ENCODE measurements at places on chromosomes 3 and 15.

- no peak for DNase-seq
Measured at GRCh38 chr3:10505050-10505790, at the start of gene ATP2B2. TSS of gene ATP2B2 (minus strand) at chr3:10505586. CDS start at chr3:10449543, 56,043 bp downstream.

DNA sequence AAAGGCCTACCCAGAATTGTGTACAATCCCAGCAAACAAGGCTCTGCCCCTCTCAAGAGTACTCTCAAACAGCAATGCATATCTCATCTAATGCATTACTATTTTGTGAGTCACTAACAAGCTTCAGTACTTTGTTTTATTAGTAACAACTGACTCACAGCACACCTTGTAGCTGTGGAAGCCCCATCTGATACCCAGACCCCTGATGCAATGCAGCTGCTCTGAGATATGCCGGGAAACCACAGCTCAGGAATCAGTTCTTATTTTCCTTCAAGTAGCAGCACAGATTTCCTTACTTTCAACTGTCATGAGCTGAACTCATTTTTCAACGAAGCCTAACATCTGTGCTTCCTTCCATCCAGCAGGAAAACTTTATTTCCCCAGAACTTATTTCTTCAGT, 37.8 kb downstream of the CCNL1 start:
- DNase-seq: no peak

DNA sequence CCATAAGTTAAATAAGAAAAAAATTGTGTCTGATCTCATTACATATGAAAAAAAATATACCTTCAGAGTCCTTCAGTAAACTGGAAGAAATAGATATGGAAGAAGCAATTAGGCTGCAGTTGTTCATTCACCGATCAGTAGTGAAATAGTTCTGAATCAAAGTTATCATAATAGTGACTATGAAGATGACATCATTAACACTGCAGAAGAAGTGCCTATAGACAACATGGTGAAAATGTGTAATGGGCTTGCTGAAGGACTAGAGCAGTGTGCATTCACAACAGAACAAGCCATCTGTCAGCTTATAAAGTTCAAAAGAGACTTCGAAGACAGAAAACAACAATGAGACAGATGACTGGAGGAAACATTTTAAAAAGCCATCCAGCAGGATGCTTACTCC, 144.5 kb downstream of the NAALADL2 start:
- no peak for DNase-seq

DNA sequence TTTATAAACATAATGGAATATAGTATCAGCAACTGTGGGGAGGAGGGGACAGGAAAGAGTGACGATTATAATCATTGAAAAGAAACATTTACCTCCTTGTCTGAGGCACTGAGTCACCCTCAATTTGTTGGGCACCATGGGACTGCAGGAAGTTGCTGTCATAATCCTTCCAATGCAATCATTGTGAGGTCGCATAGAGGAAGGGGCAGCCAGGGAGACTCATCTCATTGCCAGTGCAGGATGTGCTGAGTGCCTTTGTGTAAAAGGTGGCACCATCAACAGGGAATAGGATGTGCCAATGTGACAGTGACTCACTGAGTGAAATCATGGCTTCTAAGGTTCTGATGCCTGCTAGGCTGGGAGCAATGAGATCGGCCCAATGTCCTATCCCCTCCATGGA, 300.4 kb upstream of the ADAMTS9 start:
- no peak for DNase-seq

DNA sequence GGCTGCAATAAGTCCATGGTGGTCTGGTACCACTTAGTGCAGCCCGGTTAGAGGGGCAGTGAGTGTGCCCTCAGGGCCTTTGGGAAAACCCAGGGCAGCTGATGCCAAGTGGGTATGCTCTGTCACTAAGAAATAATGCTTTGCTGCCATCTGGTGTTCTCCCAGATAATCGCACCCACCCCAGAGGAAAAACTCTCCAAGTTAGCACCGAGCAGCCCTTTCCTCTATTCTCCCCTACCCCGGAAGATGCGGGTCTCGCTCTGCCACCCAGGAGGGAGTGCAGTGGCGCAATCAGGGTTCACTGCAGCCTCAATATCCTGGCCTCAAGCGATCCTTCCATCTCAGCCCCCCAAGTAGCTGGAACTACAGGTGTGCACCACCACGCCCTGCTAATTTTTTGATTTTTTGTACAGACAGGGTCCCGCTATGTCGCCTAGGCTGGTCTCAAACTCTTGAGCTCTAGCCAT, 21.3 kb upstream of the DAPK2 start:
- peak; percentile 52 for DNase-seq

DNA sequence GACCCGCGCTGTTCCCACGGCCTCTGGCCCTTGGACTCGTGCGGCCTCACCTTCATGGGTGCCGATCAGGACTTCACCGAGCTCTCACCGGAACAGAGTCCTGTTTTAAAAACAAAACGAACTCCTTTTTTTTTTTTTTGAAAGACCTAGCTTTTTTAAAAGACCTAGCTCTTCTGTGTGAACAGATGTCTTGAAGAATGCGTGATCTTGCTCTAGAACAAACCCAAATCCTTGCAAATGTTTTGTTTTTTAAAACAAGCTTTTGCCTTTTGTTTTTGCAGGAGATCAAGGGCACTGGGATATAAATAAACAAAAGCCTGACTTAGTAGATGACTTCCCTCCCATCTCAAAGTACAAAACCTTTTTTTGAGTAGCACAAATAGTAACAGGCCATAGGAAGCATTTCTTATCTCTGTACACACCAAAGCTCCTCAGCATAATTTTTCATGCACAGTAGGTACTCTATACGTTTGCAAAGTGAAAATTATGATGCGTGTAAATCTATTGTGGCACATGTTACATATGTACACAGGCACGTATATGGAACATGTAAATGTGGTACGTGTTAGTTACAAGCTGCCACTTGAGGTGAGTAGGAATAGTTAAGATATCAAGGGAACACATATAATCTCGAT, 1.1 kb upstream of the MSL2 start:
- no peak for DNase-seq

DNA sequence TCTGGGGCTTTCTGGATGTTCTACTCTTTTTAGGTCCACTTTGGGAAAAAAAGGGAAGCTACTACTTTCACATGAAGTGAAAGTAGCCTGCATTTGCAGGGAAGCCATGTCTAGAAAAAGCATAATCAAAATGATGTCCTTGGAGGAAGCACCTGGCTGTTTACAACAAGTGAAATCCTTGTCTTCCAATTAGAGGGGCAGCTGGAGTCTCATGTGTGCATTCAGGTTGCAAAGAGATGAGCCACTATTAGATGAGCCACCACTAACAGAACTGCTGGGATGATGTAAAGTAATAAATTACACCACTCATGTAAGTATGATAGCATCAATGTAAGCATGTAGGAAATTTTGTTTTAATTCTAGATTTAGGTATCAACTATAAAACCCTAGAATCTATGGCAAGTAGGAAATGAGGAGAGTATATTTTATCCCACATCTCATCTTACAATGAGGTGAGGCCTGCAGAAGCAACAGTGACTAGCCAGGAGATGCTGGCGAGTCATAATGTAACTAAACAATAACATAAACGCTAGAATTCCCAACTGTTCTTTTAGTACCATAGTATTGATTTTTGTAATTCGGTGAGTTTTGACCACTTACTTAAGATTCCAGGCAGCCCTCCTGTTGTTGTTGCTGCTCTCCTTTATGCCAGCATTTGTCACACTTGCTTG, 75.9 kb downstream of the TMEM108 start:
- no peak for DNase-seq

DNA sequence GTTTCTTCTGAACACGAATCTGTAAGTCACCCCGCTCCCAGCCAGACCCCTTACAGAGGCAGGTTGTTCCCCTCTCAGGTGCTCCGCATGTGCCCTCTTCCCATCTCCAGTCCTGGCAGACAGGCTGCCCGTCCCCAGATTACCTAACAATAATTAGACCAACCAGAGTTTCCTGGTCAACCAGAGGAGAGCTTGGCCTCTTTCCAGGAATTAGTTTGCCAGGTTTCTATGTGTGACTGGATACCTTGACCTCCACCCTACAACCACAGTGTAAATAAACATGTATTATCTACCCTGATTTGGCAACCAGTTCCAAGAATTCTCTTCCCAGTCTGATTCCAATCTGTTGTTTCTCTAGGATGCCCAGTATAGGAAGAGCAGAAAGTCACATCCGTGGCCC, 178.0 kb upstream of the UMPS start:
- DNase-seq: no peak

- DNase-seq: no peak
Measured at GRCh38 chr3:59816312-59816711, 766.5 kb upstream of the CFAP20DC start.

DNA sequence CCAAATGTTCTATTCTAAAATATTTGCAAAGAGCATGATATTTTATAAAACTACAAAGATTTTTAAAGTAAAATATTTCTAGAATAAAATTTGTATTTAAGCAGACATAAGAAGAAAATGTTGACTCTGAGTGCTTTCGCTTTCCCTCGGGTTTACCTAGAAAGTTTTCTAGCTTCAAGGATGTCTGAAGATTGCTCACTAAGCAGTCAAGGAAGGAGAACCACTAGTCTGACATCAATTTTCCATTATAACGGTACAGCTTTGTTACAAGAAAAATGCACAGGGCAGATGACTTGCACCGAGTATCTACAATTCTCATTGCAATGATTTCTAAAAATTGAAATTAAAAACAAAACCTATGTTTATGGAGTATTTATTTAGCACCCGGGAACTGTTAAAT, 14.2 kb downstream of the GPR15 start:
- DNase-seq: no peak

DNA sequence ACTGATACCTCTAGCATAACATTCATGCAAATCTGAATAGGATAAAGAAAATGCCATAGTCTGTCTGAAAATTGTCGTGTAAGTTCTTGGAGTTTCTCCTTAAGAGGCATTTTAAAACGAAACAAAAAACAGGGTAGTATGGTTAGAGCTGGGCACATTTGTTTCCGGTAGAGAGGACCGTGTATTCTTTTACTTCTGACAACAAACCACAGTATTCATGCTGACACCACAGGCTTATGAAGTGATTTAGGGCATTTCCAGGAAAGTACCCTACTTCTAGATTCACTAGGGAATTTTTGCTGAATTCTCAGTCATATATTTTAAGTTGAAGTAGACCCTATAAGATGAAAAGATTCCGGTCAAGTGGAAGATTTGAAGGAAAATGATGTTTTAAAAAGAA, 541.3 kb downstream of the UNC13C start:
- DNase-seq: no peak

DNA sequence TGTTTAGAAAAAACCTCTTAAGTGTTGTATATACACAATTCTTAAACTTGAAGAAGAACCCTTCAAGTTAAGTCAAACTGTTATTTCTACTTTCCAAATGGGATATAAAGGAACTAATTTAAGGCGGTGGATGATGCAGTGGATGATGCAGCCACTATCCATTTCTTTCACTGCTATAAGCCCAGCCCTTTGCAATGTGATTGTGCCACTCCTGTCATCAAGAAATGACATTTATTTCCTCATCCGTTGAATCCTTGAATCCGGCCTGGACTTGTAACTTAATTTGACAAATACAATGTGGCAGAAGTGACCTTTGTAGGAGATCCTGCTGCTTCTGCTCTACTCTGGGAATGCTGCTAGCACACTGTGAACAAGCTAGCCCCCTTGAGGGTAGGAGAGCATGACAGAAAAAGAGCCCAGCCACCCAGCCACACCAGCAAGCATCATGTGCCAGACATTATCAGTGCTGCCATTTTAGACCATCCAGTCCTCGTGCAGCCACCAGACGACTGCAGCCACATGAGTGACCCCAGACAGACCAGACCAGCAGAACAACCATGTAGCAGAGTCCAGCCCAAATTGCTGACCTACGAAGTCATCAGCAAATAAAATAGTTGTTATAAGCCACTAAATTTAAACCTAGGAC, 47.4 kb downstream of the UACA start:
- no peak for DNase-seq

DNA sequence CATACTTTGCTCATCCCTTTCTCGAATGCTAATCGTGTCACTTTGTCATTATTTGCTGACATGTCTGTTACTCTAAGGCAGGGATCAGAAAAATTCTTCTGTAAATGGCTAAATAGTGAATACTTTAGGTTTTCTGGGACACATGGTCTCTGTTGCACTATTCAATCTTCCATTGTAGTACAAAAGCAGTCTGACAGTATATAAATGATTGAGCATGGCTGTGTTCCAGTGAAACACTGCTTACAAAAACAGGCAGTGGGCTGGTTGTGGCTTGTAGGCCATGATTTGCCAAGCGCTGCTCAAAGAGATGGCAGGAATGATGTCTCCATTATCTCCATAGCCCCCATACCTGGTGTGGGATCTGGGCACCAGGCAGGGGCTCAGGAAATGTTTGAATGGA, 45.6 kb downstream of the TMEM266 start:
- no peak for DNase-seq

- no peak for DNase-seq
Measured at GRCh38 chr3:51836606-51837005, 24.8 kb upstream of the IQCF2 start.

- DNase-seq: no peak
Measured at GRCh38 chr3:59308684-59309083, 258.9 kb upstream of the CFAP20DC start.

GRCh38 chr15:99074446-99074845, 30.4 kb upstream of the SYNM start:
- DNase-seq: no peak

- no peak for DNase-seq
Measured at GRCh38 chr15:85532689-85533088, 152.3 kb downstream of the AKAP13 start.

DNA sequence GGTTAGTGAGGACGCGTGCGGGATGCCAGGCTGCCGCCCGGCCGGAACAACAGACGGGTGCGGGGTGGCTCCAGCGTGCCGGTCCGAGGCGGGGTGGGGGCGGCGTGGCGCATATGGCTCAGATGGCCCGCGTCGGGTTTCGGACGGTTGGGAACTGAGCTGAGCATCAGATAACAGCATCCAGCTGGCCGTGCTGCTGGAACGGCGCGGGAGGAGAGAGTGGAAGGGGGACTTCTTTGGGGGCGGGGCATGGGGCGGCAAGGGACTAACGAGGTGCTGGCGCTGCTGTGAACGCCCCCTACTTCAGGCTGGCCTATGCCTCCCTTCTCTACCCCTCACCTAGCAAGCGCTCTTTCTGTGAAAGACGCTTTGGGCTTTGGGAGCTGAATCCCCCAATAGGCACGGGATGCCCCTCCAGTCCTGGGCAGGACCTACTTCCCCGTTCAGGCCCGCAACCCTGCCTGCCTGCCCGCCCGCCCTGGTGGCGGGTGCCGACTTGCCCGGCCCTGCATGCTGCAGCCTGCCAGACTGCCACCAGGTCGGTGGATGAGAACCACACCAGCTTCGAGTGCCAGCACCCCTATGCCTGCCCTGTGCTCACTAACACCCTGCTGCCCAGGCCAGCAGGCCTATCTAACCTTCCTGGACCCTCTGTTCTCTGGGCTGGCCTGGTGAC, 542 bp downstream of the INKA1 start:
- peak; percentile 25 for DNase-seq

GRCh38 chr3:161549261-161549660, 52.7 kb downstream of the OTOL1 start:
- no peak for DNase-seq

- DNase-seq: no peak
Measured at GRCh38 chr3:197103766-197104165, 74.1 kb upstream of the MELTF start.

DNA sequence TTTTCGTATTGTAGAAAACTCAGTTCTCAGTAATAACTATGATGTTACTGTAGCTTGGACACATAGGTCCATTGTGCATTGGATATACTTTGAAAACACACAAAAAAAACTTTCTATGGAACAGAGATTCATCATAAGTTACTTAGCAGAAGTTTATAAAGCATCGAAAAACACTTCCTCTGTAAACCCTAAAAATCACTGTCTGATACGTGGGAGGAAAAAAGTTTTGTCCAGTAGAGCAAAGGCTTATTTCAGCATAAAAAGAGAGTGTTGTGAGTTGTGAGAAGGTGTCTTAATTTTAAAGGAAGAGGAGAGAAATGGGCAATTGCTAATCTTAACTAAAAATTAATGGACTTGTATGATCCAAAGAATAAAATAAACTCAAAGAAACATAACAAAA, 64.8 kb downstream of the OSTN start:
- DNase-seq: no peak

All from activated CD4-positive, alpha-beta T cell treated with anti-CD3 and anti-CD28 coated beads for 24 hours (primary cell).